ENCODE measurements at places on chromosomes 11 and 22. TPM values are rescaled to one million over a fixed set of nuclear protein-coding genes. Genes with fewer than 3 reads are reported as not detected.
A peak's percentile ranks its signal among the peaks of the same experiment; 100 is the strongest.

The PATE2 gene
- 0.69 TPM for polyA plus RNA-seq

The TSSK2 gene
- polyA plus RNA-seq: not detected

The OVCH2 gene
- polyA plus RNA-seq: 0.51 TPM

The SLCO2B1 gene
- 43.4 TPM for polyA plus RNA-seq

The IGLL1 gene
- polyA plus RNA-seq: not detected

The RCOR2 gene
- 3.5 TPM for polyA plus RNA-seq

The BARX2 gene
- 0.77 TPM for polyA plus RNA-seq

The PHRF1 gene
- polyA plus RNA-seq: 25.6 TPM

The CRYBB3 gene
- polyA plus RNA-seq: not detected

DNA sequence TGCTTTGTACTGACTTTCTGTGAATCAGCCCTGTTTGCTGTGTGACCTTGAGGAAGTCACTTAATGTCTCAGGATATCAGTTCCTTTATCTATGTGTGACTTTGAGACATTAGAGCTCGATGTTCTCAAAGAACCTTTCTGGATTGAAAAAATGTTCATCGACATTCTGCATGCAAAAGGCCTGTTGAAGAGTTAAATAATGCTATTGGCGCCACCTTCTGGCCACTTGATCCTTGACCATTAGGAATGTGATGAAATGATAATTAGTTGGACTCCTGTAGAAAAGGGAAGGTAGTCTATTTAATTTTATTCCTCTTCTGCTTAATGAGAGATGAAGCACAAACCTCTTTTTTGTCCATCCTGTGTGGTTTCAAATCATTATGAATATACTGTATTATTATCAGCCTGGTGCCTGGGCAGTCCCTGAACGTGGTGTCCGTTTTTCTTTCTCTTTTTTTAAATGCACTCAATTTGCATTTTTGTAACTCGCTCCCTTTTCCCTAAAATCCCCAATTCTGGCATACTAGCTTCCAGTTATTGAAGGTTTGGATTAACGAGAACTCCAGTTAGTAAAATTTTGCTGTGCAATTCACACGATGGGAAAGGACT lies 20.7 kb downstream of the ELF5 start:
- peak; percentile 78 for DNase-seq

- DNase-seq: no peak
Measured at GRCh38 chr11:1444823-1445422, 41.7 kb downstream of the MOB2 start.

GRCh38 chr22:19412478-19412877 lies 19.1 kb downstream of the HIRA start:
- no peak for DNase-seq

- DNase-seq: no peak
Measured at GRCh38 chr11:70542406-70542805, 144.1 kb downstream of the CTTN start.

GRCh38 chr11:78740199-78741071 lies 165.8 kb upstream of the NARS2 start:
- DNase-seq: no peak

GRCh38 chr11:44096360-44097185 lies 1.1 kb downstream of the EXT2 start:
- peak; percentile 14 for DNase-seq

GRCh38 chr11:69137151-69137844 lies 18.4 kb upstream of the SMIM38 start:
- DNase-seq: no peak

DNA sequence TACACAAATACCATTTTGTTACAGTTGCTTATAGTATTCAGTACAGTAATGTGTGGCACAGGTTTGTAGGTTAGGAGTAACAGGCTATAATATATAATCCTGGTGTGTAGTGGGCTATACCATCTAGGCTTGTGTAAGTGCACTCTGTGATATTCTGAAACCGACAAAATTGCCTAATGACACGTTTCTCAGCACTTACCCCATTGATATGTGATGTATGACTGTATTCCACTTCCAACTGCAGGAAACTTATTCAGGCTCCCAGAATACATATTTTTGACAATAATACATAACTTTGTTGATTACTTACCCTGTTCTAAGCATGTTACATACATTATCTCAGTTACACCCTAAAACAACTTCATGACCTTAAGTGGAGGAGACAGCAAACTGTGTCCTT lies 5.1 kb upstream of the PICALM start:
- DNase-seq: no peak

DNA sequence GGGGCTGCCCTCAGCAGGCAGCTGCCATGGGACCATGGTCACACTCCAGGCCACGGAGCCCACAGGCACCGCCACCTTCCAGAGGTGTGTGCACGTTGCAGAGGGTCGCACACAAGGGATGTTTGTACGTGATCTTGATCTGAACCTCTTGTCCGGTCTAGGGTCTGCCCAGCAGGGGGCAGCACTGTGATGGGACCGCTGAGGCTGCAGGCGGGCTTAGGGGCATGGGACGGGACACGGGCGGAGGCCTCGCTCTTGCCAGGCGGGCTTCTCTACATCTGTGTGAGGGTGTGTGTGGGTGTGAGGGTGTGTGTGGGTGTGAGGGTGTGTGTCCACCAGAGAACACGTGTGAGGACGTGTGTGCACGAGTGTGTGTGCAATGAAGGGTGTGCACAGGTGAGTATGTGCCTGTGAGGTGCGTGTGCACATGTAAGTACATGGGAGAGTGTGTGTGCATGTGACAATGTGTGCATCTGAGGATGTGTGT lies 52.4 kb downstream of the CACNA1I start:
- peak; percentile 63 for DNase-seq

GRCh38 chr11:134488913-134489312 lies 76.9 kb upstream of the B3GAT1 start:
- no peak for DNase-seq

GRCh38 chr11:84825106-84825660 lies 802.0 kb downstream of the DLG2 start:
- peak; percentile 45 for DNase-seq

- no peak for DNase-seq
Measured at GRCh38 chr22:37409459-37410050, 17.7 kb downstream of the ELFN2 start.
